ENCODE measurements at places on chromosomes 5 and 9.

- no peak for DNase-seq
Measured at GRCh38 chr5:43769571-43770355, 166.8 kb downstream of the NNT start.

GRCh38 chr5:150294551-150295071, 5.0 kb upstream of the CAMK2A start:
- no peak for DNase-seq

DNA sequence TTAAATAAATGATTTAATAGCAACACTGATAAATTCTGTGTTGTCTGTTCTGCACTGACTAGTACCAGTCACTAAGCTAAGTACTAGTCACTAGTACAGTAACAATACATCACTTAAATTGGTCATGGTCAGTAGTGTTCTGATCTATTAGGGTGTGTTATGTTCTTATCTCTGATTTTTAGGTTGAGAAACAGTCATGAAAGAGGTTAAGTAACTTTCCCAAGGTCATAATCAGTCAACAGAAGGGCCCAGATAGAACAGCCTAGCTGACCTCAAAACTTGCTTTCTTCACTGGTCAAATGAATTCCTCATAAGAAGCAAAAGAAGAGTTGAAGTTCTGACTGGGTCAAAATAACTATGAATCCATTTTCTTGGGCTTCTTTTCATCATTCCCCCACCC, 1492.7 kb downstream of the MAT2B start:
- DNase-seq, result no peak

DNA sequence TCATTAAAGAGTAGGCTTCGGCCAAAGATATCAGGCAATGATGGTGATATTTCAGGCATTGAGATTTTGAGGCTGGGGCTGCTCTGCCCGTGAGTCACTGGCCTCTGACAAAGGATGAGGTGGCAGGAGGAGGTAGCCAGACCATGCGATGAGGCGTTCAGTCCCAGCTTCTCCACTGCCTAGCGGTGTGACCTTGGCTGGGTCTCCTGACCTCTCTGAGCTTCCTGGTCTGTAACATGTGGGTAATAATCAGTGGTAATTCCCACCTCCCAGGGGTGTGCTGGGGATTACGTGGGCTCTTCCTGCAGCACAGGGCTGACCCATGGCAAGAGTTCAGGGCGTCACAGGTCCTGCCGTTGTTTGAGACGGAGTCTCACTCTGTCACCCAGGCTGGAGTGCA, 73.2 kb upstream of the RAPGEF1 start:
- DNase-seq, result no peak

DNA sequence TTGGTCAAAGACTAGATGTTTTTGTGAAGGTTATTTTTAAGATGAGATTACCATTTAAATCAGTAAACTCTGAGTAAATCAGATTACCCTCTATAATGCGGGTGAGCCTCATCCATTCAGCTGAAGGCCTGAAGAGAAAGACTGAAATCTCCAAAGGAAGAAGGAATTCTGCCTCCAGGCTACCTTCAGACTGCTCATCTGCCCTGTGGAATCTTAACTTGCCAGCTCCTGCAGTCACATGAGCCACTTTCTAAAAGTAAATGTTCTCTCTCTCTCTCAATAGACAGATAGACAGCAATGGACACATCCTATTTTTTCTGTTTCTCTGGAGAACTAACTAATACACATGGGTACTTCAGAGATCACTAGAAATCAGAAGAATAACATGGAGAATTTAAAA, 182.8 kb downstream of the CFAP90 start:
- DNase-seq, result no peak

DNA sequence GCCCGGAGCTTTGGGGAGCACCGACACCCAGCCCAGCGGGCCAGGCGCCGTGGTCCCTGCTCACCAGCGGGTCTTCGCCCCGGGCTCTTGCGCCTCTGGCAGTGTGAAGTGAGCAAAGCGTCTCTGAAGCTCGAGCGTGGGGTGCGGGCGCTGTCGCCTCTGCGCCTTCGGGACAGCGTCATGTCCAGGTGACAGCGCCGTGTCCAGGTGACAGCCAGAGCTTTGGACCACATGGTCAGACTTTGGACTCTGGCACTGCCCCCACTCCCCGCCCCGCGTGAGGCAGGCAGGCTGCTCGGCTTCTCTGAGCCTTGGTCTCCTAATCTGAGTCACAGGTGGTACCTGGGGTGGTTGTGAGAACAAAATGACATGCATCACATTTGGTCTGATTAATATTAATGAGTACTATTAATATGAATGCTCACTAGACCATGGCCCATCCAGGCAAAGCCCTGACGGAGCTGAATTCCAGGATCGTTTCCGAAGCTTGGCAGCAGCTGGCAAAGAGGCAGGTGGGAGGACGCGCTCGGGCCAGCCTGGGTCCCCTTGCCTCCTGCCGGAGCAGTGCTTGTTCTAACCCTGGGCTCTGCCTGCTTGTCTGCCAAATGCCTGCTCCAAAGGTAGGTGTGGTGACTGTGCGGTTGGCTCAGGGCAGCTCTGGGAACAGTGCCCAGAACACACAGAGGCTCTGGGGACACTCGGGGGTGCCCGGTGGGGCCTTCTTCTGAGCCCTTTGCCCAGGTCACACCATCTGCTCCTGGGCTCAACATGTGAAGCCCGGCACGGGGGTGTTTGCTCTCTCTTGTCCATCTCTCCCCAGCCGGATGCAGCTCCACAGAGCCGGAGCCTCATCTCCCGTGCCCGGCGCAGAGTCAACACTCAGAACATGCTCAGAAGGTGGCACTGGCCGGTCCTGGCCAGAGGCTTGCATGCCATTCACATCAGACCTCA, 157.1 kb downstream of the OLFM1 start:
- DNase-seq, result no peak

GRCh38 chr5:41346609-41347008, 133.3 kb upstream of the C6 start:
- DNase-seq, result no peak

Data from glomerular endothelial cell (primary cell).